Caki2 (cell line): ENCODE measurements at places on chromosomes 7 and 10. TPM values are rescaled to one million over a fixed set of nuclear protein-coding genes. Genes with fewer than 3 reads are reported as not detected.
A peak's percentile ranks its signal among the peaks of the same experiment; 100 is the strongest.

DNA sequence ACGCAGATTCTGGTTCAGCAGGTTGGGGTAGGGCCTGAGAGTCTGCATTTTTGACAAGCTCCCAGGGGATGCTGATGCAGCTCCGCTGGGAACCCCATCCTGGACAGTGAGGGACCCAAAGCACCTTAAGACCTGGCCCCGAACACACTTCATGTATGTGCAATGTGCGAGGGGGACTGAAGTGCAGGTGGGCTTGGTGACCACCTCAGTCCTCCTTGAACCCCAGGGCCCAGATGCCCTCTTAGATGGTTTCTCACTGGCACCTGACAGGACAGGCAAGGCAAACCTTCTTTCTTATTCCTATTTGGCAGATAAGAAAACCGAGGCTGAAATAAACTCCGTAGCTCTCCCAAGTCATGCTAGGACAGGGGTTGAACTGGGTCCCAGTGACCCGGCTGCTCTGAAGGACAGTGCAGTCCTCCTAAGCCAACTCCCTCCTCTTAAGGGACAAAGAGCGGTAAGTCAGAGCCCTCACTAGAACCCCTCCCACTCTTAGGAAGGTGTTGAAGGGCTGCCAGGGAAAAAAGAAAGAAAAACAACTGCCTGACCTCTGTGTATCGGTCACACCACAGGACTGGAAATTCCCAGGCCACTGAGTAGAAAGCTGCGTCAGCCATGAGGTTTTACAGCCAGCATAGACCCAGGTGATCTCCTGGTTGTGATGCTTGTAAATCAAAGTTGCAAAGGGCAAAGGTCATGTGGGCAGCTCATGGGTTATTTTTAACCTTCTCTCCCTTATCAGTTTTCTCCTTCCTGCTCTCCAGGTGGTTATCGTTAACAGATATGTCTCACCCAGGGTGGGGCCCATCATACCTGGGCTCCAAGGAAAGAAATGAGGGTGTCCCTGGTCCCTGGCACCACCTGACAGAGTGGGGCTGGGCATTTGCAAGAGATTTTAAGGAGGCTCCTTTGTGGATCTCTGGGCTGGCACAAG lies 90.9 kb upstream of the SMNDC1 start:
- DNase-seq: peak; percentile 99

GRCh38 chr7:55532150-55532917 lies 40.0 kb downstream of the VOPP1 start:
- DNase-seq: no peak

AGMO gene
- total RNA-seq: 0.84 and 1.3 TPM in 2 replicates

GRCh38 chr7:151195616-151196450 lies 8.8 kb upstream of the ASB10 start:
- no peak for DNase-seq

DNA sequence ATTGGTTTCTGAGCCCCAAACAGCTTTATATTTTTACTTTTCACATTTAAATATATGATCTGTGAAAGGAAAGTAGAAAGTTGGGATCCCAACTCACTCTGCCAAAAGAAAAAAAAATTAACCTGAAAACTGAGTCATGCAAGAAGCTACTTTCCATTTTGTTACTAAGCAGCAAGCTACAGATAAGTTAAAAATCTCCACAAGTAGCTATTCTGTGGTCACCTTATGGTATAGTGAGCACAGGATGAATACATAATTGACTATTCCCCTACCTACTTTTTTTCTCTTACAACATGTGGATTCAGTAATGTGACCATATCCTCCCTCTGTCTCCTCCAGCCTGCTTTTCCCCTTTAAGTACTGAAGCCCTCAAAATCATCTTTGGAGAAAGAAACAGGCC lies 30.3 kb upstream of the CREB3L2 start:
- peak; percentile 42 for DNase-seq

- no peak for DNase-seq
These were observed 489.2 kb downstream of the ZNF33B start for GRCh38 chr10:42149027-42149700.

- no peak for DNase-seq
These were observed 173.9 kb upstream of the SLC25A13 start for GRCh38 chr7:96495751-96496216.

DNA sequence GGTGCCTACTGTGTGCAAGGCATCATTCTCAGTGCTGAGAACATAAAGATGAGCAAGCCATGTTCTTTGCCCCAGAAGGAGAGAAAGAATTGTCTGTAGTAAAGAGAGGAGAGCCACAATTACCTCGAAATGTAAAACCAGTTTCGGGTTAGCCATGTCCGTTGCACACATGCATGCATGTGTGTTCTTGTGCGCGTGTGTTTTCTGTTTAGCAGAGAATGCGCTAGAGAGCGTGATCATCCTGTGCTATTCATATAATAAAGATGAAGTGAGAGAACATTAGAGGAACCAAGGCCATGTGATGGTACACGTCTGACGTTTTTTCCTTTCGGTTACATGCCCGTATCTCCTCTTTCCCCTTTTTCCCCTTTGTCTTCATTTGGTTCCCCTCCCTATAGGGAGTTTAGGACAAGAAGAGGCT lies 158.2 kb downstream of the CELF2 start:
- no peak for DNase-seq

DNA sequence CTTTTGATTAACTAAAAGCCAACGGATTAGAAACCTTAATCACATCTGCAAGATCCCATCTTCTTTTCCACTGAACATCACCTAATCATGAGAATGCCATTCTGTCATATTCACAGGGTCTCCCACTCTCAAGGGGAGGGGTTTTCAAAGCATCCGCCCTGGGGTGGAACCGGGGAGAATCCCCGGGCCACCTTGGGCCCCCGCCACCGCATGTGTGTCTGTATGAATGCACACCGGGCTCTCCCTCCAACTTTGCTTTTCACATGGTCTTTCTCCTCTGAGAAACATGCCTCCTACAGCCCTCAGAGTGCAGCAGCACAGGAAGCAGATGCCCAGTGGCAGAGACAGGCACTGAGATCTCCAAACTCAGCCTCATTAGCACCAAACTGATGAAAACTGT lies 233.2 kb upstream of the PPP2R2D start:
- DNase-seq: no peak

TMED4 gene
- total RNA-seq: 263 and 317 TPM in 2 replicates

GRCh38 chr10:5040781-5041470 lies 37.3 kb upstream of the AKR1C2 start:
- peak; percentile 58 for DNase-seq

DNA sequence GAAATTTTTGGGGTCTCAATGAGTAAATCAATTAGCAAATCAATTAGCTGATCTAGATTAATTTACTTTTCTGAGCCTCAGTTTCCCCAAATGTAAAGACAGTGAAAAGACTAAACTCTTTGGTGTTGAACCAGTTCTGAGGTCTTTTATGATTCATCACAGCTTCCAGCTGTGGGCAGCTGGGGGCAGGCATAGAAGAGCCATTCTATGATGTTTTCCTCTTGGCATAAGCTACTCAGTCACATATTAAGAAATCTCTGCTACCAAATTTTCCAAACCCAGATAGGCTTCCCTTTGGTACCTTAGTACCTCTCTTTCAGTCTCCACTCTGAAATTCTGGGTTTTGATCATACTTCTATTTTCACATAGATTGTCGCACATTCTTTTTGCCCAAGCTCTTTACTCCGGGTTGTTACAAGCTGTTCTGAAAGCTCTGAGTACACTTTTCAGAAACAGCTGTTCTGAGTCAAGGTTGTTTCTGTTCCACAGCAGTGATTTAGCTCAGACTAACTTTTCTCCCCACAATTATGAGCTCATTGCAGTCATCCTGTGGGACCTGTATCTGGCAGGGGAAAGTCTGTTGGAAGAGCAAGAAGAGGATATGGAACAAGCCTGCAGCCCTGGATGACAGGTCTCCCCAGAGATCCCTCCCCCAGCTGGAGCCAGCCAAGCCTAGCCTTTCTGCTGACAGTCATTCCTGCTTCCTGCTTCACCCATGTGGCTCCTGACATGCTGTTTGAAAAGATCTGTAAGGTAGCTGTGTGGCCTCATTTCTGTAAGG lies 599.6 kb upstream of the GHITM start:
- peak; percentile 77 for DNase-seq

- no peak for DNase-seq
These were observed 10.9 kb downstream of the ADCK2 start for GRCh38 chr7:140683657-140684056.

DNA sequence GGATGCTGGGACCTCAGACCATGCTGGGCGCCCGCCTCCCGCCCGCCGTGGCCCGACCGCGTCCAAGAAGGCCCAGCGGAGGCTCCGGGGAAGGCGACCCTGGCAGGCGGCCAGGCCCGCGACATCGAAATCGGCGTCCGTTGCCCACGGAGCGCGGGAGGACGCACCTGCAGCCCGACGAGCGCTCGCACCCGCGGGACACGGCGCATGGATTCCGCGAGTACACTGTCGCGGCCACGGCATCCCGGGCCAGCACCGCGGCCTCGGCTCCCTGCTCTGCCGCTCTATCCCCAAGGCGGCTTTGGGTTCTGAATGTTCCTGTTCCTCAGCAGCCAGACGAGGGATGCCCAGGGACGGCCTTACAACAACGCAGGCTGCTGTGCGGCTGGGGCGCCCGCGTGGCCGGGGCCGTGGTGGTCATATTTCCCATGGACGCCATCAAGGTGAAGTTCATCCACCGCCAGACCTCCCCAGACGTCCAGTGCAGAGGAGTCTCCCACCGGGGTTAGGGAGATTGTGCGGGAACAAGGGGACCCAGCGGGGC lies 67.5 kb upstream of the ZNF722 start:
- no peak for DNase-seq

GRCh38 chr7:27516421-27516820 lies 146.3 kb downstream of the HIBADH start:
- DNase-seq: no peak

DNA sequence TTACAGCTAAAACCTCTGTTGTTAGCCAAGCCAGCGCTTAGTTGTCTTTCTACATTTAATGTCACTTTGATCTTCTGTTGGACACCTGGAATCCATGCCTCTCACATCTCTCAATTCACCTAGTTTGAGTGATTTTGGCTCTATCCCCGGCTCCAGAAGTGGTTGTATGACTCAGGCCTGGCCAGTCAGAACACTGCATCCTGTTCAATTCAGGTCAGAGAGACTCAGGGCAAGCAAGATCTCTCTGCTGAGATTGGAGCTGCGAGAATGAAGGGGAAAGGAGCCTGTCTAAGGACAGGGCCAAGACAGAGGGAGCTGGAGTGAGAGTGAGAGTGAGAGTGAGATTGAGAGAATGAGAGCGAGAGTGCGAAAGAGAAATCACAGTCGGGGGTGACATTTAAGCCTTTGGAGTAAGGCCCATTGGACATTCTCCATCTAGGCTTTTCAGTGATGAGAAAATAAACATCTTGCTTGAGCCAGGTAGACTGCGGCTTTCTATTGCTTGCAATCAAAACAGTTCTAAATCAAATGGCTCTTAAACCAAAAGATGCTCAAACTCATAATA lies 83.3 kb upstream of the DYNC1I1 start:
- no peak for DNase-seq

GRCh38 chr10:119315128-119316001 lies 108.0 kb downstream of the GRK5 start:
- DNase-seq: peak; percentile 81

GRCh38 chr10:200405-200804 lies 65.2 kb downstream of the ZMYND11 start:
- DNase-seq: no peak

SEMA3E gene
- total RNA-seq: 0.34 and 2.1 TPM in 2 replicates

SPDYE16 gene
- total RNA-seq: 2.2 TPM in 1 of 2 replicates, not detected in the other

DNA sequence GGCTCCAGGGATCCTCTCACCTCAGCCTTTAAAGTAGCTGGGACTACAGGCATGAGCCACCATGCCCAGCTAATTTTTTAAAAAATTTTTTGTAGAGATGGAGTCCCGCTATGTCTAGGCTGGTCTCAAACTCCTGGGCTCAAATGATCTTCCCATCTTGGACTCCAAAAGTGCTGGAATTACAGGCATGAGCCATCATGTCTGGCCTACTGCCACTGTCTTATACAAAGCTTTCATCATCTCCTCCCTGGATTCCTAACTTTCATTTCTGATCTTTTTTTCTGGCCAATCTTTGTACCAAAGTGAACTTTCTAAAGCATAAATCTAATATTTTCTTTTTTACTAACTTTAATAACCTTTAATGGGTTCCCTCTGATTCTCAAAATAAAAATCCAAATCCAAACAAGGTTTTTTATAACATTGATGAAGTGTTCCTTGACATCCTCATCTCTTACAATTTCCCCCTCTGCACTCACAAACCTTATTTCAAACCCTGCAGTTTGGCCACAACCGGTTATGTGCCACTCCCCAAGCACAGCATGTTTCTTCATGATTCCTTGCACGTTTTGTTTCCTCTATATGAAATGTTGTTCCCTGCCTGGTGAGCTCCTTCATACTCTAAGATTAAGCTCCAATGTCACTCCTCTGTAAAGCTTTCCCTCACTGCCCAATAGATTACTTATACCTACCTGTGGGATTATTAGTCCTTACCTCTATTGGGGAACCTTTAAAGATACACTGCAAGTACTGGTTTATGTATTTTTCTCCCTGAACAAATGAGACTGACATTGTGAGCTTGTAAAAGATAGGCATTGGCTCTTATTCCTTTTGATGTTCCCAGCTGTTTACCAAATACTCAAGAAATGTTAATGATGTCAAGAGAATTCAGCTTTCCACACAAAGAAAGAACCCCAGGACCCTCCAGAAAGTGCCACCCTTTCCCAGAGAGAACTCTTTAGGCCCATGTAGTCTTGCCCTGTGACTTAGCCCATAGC lies 101.7 kb downstream of the HOXA1 start:
- no peak for DNase-seq

GRCh38 chr10:101282947-101283346 lies 53.7 kb upstream of the LBX1 start:
- DNase-seq: no peak

DNA sequence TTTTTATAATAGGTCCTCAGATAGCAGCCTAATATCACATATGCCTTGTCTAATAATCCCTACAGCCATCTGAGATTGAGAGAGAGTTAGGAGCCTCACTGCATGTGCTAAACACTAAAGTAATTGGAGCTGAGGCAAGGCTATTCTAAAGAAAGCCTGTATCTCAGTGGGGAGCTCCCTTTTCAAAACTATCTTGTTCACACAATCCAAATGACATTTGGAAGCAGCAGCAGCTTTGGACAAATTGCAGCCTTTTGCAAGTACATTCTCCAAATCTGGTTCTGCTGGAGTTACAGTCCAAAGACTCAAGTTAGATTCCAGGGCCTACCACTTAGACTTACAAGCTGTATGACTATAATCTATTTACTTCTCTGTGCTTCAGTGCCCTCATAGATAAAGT lies 104.5 kb downstream of the MACC1 start:
- no peak for DNase-seq

- DNase-seq: peak; percentile 27
These were observed 46.8 kb downstream of the PIK3AP1 start for GRCh38 chr10:96673318-96674099.
